ENCODE measurements at places on chromosomes 1 and 21.

DNA sequence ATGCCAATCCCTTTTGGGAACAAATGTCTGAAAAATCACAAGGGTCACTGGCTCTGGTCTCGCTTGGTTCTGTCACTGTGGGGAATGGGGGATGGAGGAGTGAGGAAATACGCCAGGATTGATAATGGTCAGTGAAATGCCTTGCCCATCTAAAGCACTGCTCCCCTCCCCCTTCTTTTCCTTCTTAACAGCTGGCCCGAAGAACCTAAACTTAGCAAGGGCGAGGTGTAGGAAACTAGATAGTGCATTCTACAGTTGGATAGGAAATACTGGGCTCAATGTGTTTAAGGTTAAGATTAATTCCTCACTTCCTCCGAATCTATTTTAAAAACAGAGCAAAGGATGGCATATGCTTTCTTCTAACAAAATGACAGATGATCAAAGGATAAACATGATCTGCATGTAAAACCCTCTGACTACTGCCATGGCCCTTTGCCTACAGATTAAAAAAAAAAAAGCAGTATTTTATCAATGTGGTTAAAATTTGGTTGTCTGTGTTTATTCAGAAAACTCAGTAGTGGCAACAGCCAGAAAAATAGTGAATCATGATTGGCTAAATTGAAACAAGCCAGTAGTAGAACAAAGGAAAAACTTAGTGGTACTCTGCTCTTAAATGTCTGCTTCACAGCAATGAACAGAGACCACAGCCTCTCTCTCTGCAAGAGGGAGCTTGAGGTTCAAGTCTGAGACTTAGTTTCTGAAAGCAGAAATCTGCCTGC is 86.1 kb upstream of the VAV3 start:
- no peak for DNase-seq

DNA sequence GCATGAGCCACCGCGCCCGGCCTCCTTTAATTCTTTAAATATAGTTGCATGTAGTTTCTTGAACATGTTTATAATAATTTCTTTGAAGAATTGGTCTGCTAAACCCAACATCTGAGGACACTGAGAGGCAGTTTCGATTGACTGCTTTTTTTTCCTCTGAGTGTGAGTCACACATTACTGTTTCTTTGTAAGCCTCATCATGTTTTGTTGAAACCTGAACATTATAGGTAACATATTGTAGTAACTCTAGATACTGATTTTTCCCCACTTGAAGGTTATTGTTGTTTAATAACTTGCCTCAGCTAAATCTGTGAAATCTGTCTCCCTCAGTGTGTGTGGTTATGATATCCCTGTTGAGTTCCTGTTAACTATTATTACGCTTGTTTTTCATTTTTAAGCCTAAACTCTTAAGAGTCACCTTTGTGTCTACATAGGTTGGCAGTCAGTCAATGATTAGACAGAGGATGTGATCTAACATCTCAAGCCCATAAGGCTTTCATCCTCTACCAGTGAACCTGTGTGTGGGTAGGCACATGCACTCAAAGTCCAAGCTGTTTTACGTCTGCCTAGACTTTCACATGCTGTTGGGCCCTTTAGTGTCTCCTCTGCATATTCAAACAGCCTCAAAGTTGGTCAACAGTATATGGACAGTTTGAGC is 155.5 kb downstream of the KCNH1 start:
- no peak for DNase-seq

GRCh38 chr1:64505944-64506655 is 36.2 kb downstream of the CACHD1 start:
- DNase-seq, result peak; percentile 54

GRCh38 chr1:212482006-212482636 is 49.4 kb downstream of the NENF start:
- DNase-seq, result no peak

GRCh38 chr1:11759791-11760190 is 2.2 kb upstream of the C1orf167 start:
- no peak for DNase-seq

- DNase-seq, result no peak
These were observed 39.3 kb downstream of the PLEKHA6 start for GRCh38 chr1:204320382-204320804.

GRCh38 chr1:86429835-86430234 is 5.9 kb downstream of the CLCA2 start:
- DNase-seq, result peak; percentile 57

DNA sequence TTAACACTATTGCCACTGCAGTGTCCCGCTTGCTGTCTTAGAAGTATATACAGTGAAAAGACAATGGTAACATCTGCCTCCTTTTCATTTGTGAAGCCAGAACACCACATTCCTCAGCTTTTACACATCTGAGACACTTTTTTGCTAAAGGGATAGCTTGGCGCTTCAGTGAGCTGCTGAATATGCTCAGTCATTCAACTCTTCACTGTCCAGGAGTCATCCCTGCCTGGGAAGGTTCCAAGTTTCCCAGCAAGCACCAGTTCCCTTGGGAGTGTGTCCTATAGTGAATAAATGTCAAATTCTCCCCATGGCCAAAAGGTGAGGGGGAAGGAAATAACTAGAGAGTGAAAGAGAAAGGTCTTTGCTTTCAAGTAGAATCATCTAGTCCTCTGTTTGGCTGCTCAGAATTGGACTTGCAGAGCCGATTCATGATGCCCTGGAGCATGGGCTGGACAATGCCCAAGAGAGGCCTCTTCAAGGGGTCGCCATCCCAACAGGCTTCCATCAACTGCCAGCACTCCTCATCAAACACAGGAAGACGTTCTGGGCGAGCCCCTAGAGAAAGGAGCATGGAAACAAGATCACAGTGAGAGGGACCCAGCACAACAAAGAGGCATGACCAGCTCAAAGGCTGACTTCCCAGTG is 25.5 kb upstream of the RBBP5 start:
- peak; percentile 7 for DNase-seq

DNA sequence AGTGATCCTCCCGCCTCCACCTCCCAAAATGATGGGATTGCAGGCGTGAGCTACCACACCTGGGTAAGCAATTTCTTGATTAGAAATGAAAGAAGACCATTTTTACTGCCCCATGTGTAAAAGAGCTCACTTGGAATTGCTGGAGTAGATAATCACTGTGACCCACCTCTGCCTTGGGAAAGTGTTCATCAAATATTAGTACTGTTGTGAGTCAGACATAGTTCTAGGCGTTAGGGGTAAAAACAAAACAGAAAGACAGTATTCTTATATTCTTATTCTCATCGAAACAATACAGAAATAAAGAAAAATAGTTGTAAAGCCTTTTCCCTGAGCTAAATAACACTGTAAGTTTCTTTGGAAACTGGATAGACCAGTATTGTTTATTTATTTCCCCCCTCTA is 36.2 kb downstream of the CELF3 start:
- DNase-seq, result no peak

DNA sequence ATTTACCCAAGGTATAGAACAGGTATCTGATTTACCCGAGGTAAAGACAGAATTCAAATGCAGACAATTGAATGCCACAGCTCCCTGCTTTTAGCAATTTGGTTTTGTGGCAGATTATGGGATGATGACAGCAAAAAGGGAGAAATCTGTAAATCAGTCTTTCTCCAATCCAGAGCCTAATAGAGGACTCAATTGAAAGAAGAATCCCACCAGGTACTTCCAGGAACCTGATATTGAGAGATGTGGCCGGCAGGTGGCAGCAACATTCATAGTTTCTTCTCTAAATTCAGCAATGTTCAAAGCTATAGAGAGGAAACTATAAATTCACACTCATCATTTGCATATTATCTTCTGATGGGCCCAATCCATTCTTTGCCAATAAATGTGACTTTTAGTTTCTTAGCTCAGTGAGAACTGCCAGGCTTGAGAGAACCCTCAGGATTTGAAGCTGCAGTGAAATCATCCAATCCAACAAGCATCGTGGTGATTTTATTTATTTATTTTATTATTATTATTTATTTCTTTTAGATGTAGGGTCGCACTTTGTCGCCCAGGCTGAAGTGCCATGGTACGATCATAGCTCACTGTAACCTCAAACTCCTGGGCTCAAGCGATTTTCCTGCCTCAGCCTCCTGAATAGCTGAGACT is 9.8 kb upstream of the PHACTR4 start:
- DNase-seq, result peak; percentile 51

DNA sequence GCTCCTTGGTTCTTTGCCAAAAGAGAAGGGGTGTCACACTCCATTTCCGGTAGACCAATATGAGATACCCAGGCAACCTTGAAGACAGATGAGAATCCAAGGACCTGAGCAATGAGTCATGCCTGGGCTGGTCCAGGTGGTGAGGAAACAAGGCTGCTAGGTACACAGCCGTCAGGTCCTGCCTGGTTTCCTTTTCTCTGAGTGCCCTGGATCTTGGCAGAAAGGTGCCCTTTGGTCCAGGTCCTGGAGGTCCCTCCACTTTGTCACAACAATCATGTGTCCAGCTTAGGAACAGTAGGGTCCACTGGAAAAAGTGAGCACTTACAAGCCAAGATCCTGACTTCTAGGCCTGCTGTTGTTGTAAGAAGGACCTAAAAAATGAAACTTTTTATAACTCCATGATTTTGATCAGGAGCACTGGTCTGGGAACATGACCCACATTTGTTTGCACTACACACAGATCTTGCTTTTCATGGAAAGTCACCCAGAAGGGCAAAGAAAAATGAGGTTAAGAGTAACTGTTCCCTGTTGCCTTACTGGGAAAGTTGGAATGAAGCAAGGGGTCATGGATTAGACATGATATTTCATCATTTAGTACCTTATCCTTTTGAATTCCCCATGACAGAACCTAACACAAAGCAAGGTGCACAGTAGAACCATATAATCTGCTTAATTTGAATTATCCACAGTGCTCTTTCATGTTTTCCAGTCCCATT is 94.7 kb downstream of the PAPPA2 start:
- DNase-seq, result no peak

DNA sequence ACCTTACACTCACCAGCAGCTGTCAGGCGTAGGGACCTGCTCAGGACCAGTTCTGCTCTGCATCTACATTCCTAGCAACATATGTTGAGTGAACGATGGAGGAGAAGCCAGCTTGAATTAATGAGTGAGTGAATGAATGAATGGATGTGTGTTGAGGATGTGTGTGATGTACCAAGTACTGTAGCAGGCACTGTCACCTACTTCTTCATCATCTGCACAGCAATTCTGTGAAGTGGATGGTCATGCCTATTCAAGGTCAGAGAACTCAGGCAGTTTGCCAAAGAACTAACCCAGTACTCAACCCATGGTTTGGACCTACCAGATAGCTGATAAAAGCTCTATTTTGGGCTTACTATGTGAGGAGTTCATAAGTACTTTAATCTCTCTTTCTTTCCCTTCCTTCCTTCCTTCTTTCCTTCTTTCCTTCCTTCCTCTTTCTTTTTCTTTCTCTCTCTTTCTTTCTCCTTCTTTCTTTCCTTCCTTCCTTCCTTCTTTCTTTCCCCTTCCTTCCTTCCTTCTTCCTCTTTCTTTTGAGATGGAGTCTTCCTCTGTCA is 56.9 kb downstream of the ATP1A1 start:
- DNase-seq, result no peak

DNA sequence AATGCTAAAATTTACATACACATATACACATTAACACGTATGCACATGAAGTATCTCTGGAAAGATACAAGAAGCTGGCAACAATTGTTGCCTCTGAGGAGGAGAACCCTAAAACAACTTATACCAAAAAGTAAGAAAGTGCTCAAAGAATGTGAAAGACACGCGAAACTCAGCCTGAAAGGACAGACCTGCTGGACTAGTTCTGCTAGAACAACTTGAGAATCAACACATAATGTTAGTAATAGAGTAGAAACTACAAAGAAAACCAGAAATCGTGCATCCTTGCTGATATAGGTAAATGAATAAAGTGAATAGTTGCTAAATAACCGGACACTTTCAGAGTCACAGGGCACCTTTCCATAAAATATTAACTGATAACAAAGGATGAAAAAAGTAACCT is 242.5 kb downstream of the RERE start:
- DNase-seq, result no peak

- no peak for DNase-seq
These were observed 971.0 kb downstream of the AMY1C start for GRCh38 chr1:104720741-104721140.

DNA sequence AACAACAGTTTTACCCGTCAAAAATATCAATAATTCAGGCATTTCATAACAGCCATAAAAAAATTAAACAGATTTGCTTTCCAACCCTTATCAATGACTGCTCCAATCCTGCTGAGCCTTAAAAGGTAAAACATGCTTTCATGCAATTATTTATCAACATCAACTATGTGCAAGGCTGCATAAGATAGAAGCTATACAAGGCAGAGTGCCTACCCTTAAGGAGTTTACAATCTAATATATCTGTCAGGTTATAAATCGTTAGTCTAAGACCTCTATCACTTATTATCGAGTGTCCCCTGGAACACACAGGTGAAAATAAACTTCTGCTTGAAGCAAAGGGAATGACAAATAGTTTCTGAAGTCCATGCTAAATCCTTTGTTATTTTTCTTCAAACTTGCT is 1.8 kb downstream of the ERRFI1 start:
- DNase-seq, result no peak

DNA sequence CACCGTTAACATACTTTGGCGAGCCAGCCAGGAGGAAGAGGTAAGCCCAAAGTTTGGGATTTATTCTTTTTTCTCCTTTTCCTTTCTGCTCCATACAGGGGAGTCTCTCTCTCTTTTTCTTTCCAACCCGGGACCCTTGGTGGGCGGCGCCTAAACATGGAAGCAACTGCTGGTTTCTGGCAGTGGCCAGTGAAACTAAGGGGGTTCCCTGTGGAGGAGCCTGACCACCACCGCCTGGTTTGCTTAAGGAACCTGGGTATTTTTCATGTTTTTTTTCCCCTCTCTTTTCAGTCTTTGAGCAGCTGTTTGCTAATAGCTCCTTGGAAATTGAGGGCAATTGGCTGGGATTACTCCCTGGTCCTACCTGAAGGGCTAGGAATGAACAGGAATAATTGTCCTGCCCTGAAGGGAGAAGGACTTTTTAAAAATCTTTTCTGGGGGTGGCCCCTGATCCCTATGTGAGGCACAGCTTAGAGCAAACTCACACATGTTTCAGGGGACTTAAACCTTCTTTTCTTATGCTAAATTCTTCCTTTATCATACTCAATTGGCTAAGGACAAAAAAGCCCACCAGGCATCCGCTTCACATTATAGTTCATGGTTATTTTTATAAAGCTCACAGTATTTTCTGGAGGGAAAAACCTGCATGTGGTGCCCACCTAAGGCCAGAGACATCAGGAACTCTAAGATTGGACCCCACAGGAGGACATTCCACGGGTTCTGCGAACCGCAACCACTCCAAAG is 61.3 kb upstream of the PLD5 start:
- DNase-seq, result no peak

- no peak for DNase-seq
These were observed 501.9 kb upstream of the USP24 start for GRCh38 chr1:55717111-55717510.

GRCh38 chr1:206079135-206079534 is 26.2 kb downstream of the RHEX start:
- DNase-seq, result no peak

- no peak for DNase-seq
These were observed 197.1 kb downstream of the KAZN start for GRCh38 chr1:14795589-14795988.
